ENCODE measurements at places on chromosomes 1 and 21.

DNA sequence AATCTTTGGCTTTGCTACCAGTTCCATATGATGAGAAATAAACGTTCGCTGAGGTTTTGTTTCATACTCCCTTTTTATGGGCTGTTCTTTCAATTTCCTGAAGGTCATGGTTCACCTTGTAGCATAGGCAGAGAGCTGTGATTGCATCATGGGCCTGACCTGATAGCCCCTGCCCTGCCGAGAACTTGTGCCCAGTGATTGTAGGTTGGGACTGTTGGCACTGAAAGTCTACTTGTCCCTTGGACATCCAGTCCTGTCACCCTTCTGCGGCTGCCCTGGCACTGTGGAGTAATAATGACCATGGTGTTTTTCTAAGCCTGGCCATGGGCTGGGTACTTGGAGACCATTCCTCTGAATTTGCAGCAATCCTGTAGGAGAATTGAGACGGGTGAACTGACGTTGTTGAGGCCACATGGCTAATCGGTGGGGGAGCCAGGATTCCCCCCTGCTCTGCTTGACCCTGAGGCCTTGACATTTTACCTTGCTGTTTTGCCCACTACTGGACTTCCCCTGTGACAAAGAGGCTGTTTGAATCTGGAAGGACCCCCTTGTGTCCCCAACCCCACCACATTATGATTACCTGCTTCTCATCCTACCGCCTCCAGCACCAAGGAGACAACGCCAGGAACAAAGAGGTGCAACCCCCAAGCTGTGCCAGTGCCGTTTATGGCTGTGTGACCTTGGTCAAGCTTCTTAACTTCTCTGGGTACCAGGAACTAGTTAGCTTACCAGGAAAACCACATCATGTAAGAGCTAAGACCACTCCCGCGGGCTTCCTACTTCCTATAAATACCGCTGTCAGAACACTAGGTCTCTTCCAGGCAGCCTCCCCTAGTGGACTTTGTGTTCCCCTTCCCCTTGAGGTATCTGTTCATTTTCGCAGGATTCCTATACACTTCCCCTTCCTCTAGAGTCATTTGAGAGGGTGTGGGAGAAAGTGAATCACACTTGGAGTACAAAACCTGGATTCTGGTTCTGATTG lies 23.4 kb downstream of the SESN2 start:
- peaks cover 48% of the 10 kb centered on the region for H3K36me3 ChIP-seq
- H3K4me1 ChIP-seq = peaks cover 11% of the 10 kb centered on the region
- H3K4me3 ChIP-seq = no peak overlapping the region
- no peak for DNase-seq
- no peaks in the 10 kb centered on the region for H3K27me3 ChIP-seq

- H3K27ac ChIP-seq = no peak overlapping the region
- no peaks in the 10 kb centered on the region for H3K27me3 ChIP-seq
- H3K36me3 ChIP-seq = no peaks in the 10 kb centered on the region
- H3K4me1 ChIP-seq = no peaks in the 10 kb centered on the region
- H3K4me3 ChIP-seq = no peak overlapping the region
- DNase-seq = no peak
These were observed 142.0 kb upstream of the C1orf105 start for GRCh38 chr1:172278478-172278877.

- peaks cover 57% of the 10 kb centered on the region for H3K27me3 ChIP-seq
- peaks cover 18% of the 10 kb centered on the region for H3K4me1 ChIP-seq
- DNase-seq = peak; percentile 50
- no peak overlapping the region for H3K4me3 ChIP-seq
- H3K36me3 ChIP-seq = no peaks in the 10 kb centered on the region
These were observed 170.7 kb upstream of the IRF2BP2 start for GRCh38 chr1:234780531-234781162.

DNA sequence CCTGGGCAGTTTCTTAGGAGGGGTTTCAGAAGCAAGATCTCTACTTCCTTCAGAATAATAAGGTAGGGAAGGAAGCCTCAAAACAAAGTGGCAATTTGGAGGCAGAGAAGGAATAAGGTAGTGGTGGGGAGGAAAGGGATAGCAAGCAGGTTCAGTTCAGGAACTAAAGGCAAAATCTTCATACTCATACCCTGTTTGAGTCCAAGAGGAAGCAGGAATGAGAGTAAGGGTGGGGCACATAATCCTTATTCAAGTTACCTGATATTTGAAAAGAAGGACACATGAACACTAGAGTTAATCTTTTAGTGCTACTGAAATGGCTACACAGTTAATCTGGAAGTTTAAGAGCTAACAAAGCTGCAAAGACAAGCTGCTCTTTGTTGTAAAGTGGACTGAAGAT lies 8.4 kb upstream of the RBM8A start:
- no peak overlapping the region for H3K27ac ChIP-seq
- H3K27me3 ChIP-seq = no peaks in the 10 kb centered on the region
- DNase-seq = no peak
- no peak overlapping the region for H3K4me3 ChIP-seq
- H3K36me3 ChIP-seq = peaks cover 16% of the 10 kb centered on the region

DNA sequence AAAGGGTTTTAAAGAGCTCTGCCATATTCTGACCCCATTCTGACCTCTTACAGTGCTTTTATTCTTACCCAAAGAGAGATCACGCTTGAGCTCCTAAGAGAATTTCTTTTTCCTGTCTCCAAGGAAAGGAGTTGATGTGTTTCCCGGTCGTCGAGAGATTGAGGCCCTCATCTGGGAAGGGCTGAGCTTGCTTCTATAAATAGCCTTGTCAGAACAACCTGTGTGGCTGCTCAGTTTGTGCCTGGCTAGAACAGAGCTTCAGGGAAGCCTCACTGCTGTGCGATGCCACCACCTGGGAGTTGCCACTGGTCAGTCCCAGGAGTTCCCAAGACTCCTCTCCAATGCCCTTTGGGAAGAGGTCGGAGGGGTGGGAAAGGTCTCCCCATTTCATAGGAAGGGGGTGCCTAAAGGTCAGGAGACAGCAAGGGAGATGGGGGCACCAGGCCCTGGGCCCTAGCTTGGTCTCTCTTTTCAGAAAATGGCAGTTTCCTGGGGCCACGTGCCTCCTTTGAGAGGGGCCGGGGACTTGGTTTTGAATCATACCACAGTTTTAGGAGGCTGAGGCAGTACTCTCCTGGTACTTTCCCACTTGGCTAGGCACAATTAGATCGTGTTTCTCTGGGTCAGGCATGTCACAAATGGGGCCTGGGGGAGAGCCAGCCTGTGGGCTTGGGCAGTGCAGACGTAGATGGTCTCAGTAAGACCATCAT lies 52.1 kb downstream of the EIF2D start:
- H3K4me3 ChIP-seq = peak overlapping the region; percentile 63
- H3K27me3 ChIP-seq = no peaks in the 10 kb centered on the region
- peaks cover 41% of the 10 kb centered on the region for H3K36me3 ChIP-seq
- no peak for DNase-seq

GRCh38 chr1:5830771-5831599 lies 161.2 kb downstream of the NPHP4 start:
- H3K27ac ChIP-seq = no peak overlapping the region
- peaks cover 10% of the 10 kb centered on the region for H3K4me1 ChIP-seq
- H3K36me3 ChIP-seq = no peaks in the 10 kb centered on the region
- peaks cover 38% of the 10 kb centered on the region for H3K27me3 ChIP-seq
- peak; percentile 72 for DNase-seq

- H3K27ac ChIP-seq = no peak overlapping the region
- no peak overlapping the region for H3K4me3 ChIP-seq
- 0 out of 3 replicates have a peak, but pooled peaks cover 2% of the 10 kb centered on the region for H3K36me3 ChIP-seq
- DNase-seq = no peak
- no peaks in the 10 kb centered on the region for H3K27me3 ChIP-seq
These were observed 61.5 kb downstream of the SKI start for GRCh38 chr1:2289607-2290006.

DNA sequence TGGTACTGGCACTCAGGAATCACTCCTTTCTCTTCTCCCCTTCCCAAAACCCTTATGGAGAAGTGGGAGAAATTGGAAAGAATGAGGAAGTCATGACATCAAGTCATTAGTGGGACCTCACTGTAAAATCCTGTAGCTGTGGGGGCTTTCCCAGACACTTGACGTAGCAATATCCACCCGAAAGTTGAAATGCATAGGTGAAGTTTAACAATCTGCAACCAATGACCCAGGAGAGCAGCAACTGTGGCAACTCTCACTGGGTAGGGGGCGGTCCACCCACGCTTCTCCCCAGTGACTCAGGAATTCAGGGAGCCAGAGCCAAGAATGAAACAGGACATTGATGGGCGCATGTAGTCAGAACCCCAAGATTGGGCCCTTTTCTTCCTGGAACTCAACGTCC lies 27.0 kb downstream of the ABCA4 start:
- H3K36me3 ChIP-seq = no peaks in the 10 kb centered on the region
- no peak for DNase-seq
- no peak overlapping the region for H3K27ac ChIP-seq
- peaks cover 3% of the 10 kb centered on the region for H3K4me1 ChIP-seq
- H3K27me3 ChIP-seq = peaks cover 10% of the 10 kb centered on the region

DNA sequence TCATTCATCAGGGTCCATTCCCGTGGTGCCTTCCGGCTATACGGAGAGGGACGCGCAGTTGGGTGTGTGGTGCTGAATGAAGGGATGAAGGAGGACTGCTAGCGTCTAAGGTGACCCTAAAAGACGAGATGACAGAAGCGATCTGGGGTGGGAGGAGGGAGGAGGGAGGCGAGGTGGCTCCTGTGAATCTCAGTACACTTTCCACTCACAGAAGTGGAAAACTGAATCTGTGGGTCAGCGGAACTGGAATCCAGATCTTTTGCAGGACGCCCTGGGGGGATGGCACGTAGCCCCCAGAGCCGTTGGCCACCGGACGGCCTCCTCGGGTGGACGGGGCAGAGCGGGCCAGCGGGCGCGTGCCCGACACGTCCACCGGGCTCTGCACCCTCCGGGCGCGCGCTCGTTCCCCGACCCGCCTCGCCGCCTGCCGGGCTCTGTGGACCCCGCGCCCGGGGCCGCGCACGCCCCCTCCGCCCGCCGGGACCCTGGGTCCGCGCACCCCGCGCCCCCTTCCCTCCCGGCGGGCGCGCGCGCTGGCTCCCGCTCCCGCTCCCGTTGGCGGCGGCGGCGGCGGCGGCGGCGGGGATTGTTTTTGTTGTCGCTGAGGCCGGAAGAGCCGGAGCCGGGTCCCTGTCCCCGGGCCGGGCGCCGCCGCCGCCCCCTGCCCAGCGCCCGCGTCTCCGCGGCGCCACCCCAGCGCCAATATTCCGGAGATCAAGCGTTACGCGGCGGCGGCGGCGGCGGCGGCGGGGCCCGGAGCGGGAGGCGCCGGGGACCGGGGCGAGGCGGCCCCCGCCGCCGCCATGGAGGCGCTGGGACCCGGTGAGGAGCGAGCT lies at the start of gene AGO4:
TSS of gene AGO4 (plus strand) at position 403 of the 836 bp plus-strand sequence. CDS start at position 804, 401 bp downstream.
- peak within 1 kb of the TSS; percentile 77 for H3K27ac ChIP-seq
- H3K36me3 ChIP-seq = no peaks in the 10 kb centered on the region
- peaks cover 26% of the 10 kb centered on the region for H3K4me1 ChIP-seq
- DNase-seq = peak; percentile 56
- no peaks in the 10 kb centered on the region for H3K27me3 ChIP-seq

DNA sequence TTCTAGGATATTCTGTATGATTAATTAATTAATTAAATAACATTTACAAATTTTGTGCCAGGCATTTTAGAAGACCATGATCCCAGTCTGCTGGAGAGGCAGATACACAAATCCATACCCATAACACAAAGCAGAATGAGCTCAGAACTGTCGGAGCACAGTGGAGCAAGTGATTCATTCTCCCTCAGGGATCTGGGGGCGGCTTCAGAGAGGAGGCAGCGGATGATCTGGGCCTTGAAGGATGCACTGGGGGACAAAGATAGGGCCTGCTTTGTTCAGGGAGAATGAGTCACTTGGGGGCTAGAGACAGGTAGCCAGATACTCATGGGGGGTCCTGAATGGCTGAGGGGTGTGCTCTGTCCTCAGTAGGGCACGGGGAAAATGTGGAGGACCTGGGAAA lies 50.9 kb upstream of the TRABD2B start:
- DNase-seq = no peak
- peaks cover 5% of the 10 kb centered on the region for H3K27me3 ChIP-seq
- no peak overlapping the region for H3K27ac ChIP-seq
- H3K4me3 ChIP-seq = no peak overlapping the region

DNA sequence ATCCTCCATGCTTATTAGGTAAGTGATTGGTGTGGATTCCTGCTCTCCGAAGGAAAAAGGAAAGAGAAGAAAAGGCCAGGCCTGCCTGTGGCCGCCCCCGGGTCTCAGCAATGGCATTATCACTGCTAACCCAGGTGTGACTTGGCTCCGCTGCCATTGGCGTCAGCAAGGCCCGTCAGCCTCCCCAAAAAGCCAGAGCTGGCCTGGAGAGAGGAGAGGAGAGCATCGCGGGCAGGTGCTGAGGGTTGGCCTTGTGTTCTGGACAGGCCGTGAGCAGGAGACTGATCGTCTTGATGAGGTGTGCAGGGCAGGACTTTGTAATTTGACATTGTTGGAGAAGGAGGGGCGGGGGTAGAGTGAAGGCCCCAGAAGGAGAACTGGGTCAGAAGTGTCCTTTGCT lies 186.4 kb downstream of the CAMTA1 start:
- H3K4me1 ChIP-seq = no peaks in the 10 kb centered on the region
- no peak for DNase-seq
- peaks cover 81% of the 10 kb centered on the region for H3K27me3 ChIP-seq
- H3K4me3 ChIP-seq = no peak overlapping the region
- H3K36me3 ChIP-seq = no peaks in the 10 kb centered on the region

DNA sequence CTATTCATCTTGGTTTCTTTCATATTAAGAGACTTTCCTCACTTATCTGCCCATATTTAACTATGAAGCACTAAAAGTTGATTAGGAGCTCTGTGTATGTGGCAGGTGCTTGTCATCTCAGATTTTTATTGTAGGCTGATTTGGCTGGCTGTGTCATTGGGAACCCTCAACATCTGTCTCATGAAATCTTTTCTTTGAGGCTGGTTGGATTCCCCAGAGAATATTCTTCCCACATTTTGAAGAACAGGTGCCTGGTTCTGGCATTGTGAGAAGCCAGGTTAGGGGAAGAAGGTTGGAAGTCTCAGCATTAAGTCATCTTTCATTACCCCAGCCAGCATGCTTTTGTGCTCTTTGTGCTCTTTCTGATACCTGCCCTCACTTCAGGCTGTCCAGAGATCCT lies 37.1 kb downstream of the EEIG2 start:
- H3K27ac ChIP-seq = no peak overlapping the region
- H3K4me3 ChIP-seq = no peak overlapping the region
- DNase-seq = no peak
- H3K27me3 ChIP-seq = no peaks in the 10 kb centered on the region
- H3K4me1 ChIP-seq = no peaks in the 10 kb centered on the region
- H3K36me3 ChIP-seq = 0 out of 3 replicates have a peak, but pooled peaks cover 10% of the 10 kb centered on the region
